Amniotic stem cell (primary cell): ENCODE measurements at places on chromosomes 2 and 18.

GRCh38 chr18:38868757-38869156, 1303.2 kb upstream of the CELF4 start:
- DNase-seq = no peak

- no peak for DNase-seq
These were observed 6.7 kb downstream of the TMBIM1 start for GRCh38 chr2:218285604-218286003.

DNA sequence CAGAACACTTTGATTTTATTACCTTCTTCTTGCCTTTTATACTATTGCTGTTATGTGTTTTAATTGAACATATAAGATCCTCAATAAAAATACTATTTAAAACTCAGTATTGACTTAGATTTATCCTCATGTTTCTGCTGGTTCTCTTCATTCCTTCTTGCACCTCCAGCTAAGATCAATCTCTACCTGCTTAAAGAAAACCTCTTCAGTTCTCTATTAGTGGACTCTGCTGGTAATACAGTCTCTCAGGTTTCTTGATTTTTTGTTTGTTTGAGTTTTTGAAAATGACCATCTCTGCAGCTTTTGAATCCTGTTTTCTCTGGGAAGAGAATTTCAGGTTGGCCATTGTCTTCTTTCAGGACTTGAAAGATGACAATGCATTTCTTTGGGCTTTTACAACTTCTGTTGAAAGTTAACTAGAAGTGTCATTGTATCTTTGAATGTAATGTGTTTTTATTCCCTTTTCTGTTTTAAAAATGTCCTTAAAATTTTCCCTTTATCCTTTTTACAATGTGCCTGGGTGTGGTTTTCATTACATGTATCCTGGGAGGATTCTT, 29.8 kb upstream of the TMEM131 start:
- no peak for DNase-seq

GRCh38 chr2:189069855-189070619, 95.9 kb downstream of the COL3A1 start:
- DNase-seq = no peak
